ENCODE measurements at places on chromosomes 1 and 21.

DNA sequence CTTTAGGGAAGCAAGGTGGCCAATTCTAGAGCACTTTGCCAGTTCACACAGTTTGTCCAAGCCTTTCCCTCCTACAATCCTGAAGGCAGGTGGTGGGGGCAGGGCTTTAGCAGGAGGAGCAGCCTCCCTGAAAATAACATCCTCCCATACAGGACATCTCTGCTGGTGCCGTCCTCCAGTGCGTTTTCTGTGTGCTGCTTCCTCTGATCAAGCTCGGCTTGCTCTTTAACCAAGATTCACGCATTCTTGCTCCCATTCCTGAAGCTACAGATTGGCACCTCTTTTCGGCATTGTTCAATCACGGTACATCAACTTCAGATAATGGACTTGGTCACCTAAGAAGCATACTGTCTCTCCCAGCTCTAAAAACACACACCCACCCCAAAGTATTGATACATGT is 7.5 kb upstream of the DPT start:
- DNase-seq = no peak

- DNase-seq = no peak
These were observed 279.5 kb upstream of the POU3F1 start for GRCh38 chr1:38326135-38326534.

- DNase-seq = no peak
These were observed 8.2 kb upstream of the ASAP3 start for GRCh38 chr1:23492132-23492720.

DNA sequence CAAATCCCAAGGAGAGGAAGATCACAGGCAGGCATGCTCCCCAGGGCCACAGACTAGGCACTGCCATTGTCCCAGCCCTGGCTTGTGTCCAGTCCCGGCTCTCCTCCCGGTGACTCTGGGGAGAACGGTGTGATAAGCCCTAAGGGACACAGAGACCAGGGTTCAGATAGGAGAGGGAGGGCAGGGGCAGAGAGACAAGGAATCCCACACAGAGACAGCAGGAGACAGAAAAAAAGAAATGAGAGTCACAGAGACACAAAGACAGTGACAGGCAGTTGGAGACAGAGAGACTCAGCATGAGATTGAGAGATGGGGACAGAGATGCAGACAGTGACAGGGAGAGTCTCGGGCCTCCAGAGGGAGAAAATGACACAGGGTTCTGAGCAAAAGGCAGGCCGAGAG is 361 bp downstream of the INSRR start:
- DNase-seq = no peak

GRCh38 chr1:8406011-8406410 is 88.1 kb downstream of the SLC45A1 start:
- no peak for DNase-seq

- no peak for DNase-seq
These were observed 220.1 kb downstream of the ST6GALNAC3 start for GRCh38 chr1:76294482-76295194.

DNA sequence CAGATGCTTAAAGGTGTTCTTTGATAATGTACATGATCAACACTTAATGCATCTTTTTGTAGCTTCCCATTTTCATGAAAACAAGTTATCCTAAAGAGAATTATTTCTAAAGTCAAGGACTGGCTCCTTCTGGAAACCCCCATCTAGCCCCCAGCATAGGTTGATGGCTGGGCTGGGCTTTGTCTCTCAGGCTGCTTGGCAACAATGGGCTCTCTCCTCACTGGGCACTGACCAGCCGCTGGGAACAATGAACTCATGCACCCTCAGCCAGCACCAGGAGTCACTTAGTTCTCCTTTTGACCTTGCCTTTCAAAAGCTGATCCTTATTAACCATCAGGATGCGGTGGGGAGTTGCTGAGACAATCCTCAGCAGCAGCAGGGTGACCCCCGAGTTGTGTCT is 293.0 kb upstream of the PLXNA2 start:
- DNase-seq = no peak

DNA sequence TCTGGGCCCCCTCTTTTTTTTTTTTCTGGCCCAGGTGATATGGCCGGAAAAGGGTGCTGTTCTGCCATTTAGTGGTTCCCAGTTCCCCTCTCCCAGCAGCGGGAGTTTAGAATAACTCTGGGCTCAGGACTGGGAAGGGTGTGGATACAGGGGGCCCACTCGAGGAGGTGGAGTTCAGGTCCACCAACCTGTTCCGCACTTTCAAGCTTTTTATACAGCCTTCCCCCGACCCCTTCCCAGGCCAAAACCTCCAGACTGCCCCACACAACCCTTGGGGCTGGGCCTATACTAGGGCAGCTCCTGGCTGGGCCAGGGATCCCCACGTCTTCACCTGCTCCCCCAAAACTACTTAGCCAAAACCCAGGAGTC is 402 bp downstream of the PLEKHG5 start:
- DNase-seq = no peak

- no peak for DNase-seq
These were observed 49.1 kb downstream of the DSCAM start for GRCh38 chr21:40797891-40798290.

DNA sequence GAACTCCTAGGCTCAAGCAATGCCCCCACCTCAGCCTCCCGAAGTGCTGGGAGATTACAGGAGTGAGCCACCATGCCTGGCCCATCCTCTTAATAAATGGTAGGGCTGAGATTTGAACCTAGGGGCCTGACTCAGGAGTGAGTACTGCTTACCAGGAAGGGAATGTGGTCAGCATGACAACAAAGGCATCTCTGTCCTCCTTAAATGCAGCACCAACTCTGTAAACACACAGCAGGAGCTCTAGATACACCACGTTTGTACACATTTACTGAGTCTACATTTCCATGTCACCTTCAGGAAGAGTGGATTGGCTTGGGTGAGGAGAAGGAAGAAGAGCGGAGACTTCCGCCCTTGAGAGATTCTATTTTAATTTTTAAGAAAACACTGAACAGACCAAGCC is 38.5 kb downstream of the HIVEP3 start:
- DNase-seq = no peak

DNA sequence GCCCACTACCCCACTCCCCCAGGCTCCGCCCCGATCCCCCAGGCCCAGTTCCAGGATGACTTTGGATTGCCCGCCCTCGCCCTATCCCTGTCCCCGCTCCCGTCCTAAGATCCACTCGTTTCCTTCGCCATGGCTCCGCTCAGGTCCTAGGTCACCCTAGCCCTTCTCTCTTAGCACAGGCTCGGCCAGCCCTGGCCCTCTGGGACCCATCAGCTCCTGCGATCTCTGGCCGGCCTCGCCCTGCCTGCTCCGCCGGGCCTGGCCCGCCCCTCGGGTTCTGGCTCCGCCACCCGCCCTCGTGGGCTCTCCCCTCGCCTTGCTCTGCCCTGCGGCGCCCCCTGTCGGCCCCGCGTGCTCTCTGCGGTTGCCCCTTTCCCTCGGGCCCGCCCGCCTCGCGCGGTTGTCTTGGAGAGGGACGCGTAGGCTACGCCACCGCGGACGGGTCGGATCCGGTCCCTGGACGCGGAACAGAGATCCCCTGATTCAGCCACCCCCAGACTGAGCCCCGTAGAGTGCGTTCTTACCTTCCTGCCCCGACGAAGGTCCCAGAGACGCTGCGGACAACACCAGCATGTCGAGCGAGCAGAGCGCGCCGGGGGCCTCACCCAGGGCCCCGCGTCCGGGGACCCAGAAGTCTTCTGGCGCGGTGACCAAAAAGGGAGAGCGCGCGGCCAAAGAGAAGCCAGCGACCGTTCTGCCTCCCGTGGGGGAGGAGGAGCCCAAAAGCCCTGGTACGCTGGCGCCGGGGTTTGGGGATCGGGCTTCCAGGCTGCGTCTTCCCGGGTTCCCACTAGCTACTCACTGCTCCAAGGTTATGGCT is at the start of gene LRRC71:
Gene LRRC71 (plus strand): TSS at position 400 of the 820 bp plus-strand sequence. CDS start 172 bp downstream, at position 572.
- no peak for DNase-seq

GRCh38 chr1:172647987-172648386 is 10.9 kb upstream of the FASLG start:
- DNase-seq = no peak

DNA sequence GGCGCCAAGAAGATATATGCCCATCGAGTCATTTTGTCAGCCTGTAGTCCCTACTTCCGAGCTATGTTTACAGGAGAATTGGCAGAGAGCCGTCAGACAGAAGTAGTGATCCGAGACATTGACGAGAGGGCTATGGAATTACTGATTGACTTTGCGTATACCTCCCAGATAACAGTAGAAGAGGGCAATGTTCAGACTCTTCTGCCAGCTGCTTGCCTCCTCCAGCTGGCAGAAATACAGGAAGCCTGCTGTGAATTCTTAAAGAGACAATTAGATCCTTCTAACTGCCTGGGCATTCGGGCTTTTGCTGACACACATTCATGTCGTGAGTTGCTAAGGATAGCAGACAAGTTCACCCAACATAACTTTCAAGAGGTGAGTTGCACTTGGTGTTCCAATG is 19.1 kb downstream of the KLHL20 start:
- no peak for DNase-seq

- no peak for DNase-seq
These were observed 14.0 kb upstream of the HLCS start for GRCh38 chr21:36980280-36981048.

DNA sequence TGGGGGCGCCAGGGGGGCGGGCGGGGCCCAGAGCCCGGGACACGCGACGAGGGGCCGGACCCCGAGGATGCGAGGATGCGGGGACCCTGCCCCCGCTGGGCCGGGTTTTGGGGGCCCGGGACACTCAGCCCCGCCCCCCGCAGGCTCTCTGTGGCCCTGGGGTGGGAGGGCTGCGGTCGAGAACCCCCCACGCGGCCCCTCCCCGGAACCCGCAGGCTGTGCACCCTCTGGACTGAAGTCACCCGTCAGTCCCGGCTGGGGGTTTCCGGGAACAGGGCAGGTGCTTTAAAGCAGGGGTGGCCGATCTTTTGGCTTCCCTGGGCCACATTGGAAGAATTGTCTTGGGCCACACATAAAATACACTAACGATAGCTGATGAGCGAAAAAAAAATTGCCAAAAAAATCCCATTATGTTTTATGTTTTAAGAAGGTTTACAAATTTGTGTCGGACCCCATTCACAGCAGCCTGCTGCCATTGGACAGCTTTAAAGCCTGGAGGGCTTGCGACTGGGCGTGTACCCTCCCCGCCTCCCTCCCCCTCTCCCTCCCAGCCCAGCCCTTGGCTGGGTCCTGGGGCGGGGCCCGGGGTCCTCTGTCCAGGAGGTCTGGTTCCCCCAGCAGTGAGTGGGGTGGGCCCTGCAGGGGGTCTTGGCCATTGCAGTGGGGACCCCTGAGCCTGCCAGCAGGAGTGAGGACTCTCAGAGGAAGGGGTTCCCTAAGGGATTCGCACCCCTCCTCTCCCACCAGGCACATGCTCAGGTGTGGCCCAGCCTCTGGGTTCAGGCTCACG is 21.6 kb upstream of the C1orf159 start:
- no peak for DNase-seq

GRCh38 chr21:44816761-44817505 is 929 bp downstream of the SUMO3 start:
- DNase-seq = no peak
